ENCODE measurements at places on chromosomes 6 and 20. TPM values are rescaled to one million over a fixed set of nuclear protein-coding genes. Genes with fewer than 3 reads are reported as not detected.

DNA sequence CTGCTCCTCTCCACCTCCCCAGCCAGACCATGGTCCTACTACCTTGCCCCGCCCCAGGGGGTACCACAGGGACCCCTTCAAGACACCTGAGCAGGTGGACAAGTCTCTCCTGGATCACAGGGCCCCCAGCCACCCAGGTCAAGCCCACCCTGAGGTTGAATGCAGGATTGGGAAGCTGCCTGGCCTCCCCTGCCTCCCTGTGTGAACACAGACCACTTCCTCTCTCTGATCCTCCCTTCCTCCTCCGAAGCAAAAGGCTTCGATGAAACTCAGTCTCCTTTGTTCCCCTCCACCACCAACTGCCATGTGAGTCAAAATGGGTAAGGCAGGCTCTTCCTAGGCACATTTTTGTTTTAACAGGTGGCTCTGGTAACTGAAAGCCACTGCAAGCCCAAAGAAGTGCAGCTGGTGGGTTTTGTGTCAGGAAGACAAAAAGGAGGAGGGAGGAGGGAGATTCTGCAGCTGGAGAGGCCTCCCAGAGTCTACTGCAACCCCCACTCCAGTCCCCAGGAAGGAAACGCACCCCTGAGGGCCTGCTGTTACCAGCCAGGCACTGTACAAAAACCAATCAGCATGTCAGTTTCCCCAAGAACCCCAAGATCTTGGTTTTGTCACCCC is 5.4 kb downstream of the ADA start:
- peak; percentile 56 for DNase-seq

DNA sequence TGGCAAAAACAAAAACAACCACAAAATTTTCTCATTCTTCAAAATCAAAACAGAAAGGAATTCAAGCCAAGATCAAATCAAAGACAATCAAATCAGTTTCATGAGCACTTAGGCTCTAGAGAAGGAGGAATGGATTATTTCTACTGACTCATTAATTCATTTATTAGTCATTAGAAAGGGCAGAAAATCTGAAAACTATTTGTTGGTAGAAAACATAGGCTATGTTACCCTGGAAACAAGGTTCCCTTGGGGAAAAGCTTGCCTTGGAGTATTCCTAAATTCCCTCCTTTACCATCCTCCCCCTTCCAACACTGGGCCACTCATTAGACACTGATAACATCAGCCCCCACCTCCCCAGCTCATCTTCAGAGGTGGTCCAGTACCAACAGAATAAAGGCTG is 17.5 kb downstream of the KIF16B start:
- DNase-seq, result no peak

- no peak for DNase-seq
Observed at GRCh38 chr6:26363882-26364701, 906 bp upstream of the BTN3A2 start.

GRCh38 chr20:45935416-45936046 is 1.0 kb downstream of the PCIF1 start:
- DNase-seq, result no peak

DNA sequence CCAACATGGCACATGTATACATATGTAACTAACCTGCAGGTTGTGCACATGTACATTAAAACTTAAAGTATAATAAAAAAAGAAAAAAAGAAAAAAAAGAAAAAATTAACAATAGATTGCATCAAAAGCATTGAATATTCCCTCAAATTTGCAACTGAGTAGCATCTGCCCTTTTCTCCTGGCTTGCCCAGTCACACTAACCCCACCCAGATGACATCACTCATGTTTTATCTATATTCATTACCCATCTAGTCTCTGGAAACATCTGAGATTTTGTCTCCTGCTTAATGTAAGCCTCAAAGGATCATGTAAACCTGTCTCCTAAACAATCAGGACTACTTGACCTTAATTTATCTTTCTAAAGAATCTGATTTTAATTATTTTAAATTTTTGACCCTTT is 706.8 kb downstream of the CD109 start:
- DNase-seq, result no peak

DNA sequence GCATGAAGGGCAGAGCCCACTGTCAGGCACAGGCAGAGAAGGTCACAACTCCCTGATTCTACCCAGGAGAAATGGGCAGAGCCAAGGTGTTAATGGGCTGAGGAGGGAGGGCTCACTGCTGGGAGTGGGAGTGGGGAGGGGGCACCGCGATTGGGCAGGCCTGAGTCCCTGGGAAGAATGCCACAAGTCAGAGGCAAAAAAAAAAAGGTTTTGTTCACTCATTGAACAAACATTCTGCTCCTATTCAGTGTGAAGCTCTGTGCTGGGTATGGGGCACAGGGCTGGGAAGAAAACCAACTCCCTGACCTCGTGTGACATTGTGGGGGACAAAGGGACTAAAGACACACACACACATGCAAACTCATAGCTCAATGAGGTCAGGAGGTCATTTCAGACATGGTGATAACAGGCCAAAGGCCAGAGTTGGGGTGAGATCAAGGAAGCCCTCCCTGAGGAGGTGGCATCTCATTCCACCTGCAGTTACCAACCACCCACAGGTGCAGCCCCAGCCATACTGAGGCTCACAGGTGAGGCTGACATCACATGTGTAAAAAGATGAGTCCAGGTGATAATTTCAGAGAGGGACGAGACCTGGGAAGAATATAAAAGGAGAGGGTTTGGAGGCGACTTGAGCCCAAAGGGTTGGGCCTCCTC is 3.2 kb upstream of the PMEPA1 start:
- no peak for DNase-seq

DNA sequence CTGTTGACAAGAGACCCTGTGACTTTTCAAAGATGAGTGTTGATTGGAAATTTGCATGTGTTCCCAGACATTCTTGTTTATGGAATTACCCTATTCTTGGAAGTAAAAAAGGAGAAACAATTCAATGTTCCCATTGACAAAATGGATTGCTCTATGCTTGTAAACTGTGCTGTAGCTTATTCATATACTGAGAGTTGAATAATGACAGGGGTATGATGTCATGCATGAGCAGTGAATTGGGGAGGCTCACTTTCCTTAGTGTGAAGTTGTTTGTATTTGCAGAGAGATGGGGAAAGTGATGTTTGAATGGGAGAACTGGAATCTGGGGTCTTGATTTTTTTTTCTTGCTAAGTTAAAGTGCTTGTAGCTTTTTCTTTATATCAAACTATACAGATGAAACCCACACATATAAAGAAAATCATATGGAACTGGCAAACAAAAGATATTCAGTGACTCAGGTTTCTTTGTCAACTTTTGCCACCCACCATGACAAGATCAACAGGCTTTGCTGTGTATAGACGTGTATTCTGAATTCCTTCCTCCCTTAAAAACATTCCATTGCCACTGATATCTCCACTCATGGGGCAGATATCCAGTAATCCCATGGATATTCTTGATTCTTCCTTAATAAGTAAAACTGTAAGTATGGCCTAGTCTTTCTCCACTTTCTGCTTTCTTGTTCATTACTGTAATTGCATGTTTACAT is 97.8 kb upstream of the JAG1 start:
- DNase-seq, result no peak

DNA sequence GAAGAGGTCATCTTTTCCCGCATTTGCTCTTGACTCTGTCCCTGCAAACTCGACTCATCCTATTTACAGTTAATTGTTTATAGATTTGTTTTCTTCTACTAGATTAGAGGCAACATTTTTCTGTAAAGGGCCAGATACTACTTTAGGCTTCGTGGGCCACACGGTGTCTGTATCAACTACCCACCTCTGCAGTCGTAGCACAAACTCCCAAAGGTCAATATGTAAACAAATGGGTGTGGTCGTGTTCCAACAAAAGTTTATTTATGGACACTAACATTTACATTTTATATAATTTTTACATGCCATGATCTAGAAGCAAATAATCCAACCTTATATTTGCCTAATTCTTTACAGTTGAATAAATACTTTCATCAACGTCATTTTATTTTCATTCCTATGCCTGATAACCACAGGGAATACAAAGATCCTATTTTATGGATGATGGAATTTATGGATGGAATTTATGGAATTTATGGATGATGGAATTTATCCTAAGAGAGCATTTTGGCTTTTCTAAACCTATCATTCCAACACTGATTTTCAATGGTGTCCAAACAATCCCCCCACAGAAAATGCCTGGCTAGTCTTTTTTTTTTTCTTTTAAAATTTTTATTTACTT is 232.8 kb downstream of the MYLK4 start:
- DNase-seq, result no peak

GRCh38 chr6:29666826-29667130 is 9.9 kb downstream of the MOG start:
- no peak for DNase-seq

DNA sequence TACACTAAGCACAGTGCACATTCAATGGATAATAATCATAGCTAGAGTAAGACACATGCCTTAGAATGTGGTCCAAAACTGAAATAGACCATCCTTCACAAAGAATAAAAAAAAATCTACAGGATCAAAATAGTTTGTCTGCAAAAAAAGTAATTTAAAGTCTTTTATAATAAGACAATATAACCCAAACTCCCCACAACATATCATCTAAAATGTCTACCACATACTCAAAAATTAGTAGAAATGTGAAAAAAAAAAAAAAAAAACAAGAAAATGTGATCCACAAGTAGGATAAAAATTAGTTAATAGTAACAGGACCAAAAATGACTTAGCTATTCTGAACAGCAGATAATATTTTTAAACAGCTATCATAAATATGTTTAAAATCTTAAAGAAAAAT is 557.2 kb upstream of the ARID1B start:
- no peak for DNase-seq

DNA sequence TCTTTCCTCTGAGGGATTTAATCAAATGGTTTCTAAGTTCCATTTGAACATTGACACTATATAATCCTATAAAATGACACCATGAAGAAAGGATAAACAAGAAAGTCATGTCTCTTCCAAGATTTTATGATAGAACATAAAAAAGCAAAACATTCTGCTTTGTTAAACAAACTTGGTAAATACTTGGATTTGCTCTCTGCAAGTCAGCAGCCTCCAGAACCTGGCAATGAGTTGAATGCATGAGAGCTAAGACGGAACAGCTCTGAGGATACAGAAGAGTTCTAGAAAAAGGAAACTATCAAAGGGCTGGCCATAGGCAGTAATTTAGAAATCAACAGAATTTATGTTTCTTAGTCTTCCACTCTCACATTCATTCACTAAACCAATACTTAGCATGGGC is 656.0 kb upstream of the ID4 start:
- DNase-seq, result no peak

- DNase-seq, result no peak
Observed at GRCh38 chr6:99016355-99016754, 68.6 kb upstream of the FBXL4 start.

DNA sequence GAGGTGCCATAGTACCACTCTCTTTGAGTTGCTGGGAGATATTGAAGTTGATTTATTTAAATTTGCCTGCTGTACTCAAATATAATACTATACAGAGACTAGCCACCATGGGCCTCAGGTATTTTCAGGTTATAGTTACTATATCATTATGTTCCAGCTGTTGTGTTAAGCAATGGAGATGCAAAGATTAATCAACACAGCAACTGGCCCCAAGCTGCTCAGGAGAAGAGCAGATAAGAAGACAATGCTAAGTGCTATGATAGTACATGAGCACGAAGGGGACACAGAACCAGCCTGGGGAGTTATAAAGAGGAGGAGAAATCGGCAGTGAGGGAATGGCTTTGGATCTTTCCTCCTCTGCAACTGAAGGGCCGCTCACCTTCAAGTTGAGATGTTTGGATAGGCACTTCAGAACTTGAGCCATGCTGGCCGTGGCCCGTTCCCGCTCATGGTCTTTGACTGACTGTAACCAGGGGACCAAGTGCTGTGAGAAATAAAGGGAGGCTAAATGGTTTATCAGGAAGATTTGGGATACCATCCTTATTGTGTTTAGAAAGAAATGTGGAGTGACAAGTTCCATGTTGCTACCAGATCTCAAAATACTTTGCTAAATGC is 24.3 kb upstream of the RPN2 start:
- DNase-seq, result no peak

DNA sequence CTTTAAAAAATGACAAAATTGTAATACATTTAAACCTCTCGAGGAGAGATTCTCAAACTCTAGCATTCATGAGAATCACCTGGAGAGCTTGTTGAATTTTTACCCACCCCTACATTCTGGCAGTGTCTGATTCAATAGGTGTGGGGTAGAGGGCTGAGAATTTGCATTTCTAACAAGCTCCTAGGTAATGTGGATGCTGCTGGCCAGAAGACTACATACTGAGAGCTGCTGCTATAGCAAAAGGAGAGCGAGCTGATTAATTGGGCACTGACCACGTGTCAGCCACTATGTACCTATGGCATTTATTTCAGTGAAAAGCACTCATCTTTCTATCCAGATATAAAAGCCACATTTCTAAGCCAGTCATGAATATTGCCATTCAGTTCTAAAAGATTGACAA is 169.0 kb upstream of the NRSN1 start:
- DNase-seq, result no peak

DNA sequence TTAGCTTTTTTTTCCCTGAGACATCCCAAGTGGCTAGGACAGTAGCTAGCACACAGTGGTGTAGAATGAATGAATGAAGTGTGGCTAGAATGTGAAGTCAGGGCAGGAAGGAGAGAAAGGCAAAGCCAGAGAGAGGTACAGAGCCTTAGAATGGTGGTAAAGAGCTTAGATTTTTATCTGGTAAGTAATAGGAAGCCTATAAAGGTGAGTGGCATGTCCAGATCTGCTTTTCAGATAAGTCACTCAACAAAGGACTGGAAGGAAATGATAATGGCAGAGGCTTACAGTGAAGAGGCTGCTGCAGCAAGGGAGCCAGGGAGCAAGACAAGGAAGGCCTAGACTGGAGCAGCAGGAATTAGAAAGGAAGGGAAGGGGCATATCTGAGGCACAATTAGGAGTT is 96.0 kb upstream of the PRDM1 start:
- DNase-seq, result no peak

GRCh38 chr6:111871725-111872400 is 1.4 kb downstream of the FYN start:
- peak; percentile 25 for DNase-seq

DNA sequence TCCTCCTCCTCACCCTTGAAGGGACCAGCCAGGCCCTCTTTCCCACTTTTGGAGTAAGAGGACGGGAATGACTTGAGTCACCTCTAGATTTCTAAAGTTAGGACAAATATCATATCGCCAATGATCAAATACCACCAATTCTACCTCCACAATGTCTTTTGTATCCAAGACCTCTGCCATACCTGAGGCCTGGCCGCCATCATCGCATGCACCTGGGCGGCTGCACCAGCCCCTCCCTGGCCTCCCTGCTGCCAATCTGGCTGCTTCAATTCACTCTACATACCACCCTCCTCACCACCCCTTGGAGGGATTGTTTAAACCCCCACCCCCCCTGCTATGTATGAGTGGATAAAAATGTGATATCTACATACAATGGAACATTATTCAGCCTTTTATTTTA is 75.0 kb upstream of the RALY start:
- DNase-seq, result no peak

ROS1 gene
- 0.47 TPM for total RNA-seq

GSTA1 gene
- 1,400 TPM for total RNA-seq

PDYN gene
- total RNA-seq, result not detected

RTN4IP1 gene
- 6.3 TPM for total RNA-seq

MAS1 gene
- not detected for total RNA-seq

CST2 gene
- not detected for total RNA-seq

LAMA5 gene
- total RNA-seq, result 55.0 TPM

MATN4 gene
- total RNA-seq, result not detected

TCF15 gene
- total RNA-seq, result not detected

ERVFRD-1 gene
- total RNA-seq, result not detected

TMEM244 gene
- total RNA-seq, result not detected

Measured in Peyer's patch (tissue), 4 donors.